H1 (cell line): ENCODE measurements at places on chromosomes 2 and 18. TPM values are rescaled to one million over a fixed set of nuclear protein-coding genes. Genes with fewer than 3 reads are reported as not detected.

SCN1A gene
- total RNA-seq, result 1.3 and 1.9 TPM in 2 replicates

ABCG8 gene
- not detected in 2 replicates for total RNA-seq

SERPINB4 gene
- 0.32 and 0.96 TPM in 2 replicates for total RNA-seq

FKBP7 gene
- total RNA-seq, result 4.8 and 7.0 TPM in 2 replicates

EPAS1 gene
- total RNA-seq, result 3.7 and 4.9 TPM in 2 replicates

ERMN gene
- not detected in 2 replicates for total RNA-seq

NR4A2 gene
- 1.4 and 1.7 TPM in 2 replicates for total RNA-seq

AP1S3 gene
- total RNA-seq, result 19.7 and 20.2 TPM in 2 replicates

- DNase-seq, result no peak
These were observed 58.5 kb upstream of the MGAT5 start for GRCh38 chr2:134195341-134195740.

GRCh38 chr18:25503567-25504081 lies 151.7 kb upstream of the ZNF521 start:
- peak; percentile 9 for DNase-seq

GRCh38 chr2:102795641-102796040 lies 33.8 kb downstream of the TMEM182 start:
- no peak for DNase-seq

DNA sequence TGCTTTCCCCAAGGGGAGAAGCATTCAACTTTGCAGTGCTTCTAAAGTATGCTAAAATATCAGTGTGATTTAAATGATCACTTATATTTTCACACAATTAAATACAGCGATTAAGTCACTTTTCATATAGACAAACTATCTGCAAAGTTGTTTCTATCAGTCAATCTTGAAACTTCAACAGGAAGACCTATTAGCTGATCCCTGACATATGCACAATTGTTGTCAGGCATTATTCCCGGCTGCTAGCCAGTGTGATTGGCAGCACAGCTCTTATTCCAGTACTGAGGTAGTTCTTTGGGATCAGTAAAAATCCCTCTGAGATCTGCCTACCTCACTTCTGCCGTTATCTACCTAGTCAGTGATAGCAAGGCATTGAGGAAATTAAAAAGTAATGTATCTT lies 629.5 kb downstream of the NR4A2 start:
- DNase-seq, result no peak

- DNase-seq, result no peak
These were observed 10.3 kb downstream of the TEX44 start for GRCh38 chr2:231602859-231603467.

DNA sequence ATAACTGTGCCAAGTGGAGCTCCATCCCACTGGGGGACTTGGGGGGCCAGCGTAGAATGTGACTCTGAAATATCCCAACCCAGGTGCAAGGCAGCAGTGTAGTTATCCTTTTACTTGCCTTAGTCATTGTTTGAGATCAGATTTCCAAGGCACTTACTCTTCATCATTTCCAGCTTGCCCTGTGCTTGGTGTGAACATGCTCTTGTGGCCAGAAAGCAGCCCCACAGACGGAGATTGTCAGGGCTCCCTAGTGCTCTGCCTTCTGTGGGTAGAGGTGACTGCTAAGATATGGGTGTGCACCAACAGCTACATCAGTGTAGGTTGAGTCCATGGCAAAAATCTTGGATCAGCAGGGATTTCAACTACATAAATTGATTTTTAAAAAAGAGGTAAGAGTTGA lies 2010.0 kb upstream of the PIK3C3 start:
- no peak for DNase-seq

DNA sequence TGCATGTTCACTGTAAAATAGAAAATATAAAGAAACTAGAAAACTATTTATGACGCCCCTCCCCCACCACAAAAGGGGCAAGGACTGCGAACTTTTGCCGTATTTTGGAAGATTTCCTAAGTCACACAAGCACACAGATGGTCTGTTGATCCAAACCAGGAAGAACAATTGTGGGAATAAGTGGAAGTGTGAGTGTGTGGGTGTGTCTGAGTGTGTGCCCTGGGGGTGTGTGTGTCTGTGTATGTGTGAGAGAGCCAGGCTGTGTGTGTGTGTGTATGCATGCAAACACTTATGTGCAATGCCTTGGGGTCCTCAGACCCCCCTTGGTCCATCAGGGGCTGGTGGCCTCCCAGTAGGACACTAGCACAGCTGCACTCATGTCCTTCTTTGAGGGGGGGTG lies 43.1 kb downstream of the HPCAL1 start:
- no peak for DNase-seq

DNA sequence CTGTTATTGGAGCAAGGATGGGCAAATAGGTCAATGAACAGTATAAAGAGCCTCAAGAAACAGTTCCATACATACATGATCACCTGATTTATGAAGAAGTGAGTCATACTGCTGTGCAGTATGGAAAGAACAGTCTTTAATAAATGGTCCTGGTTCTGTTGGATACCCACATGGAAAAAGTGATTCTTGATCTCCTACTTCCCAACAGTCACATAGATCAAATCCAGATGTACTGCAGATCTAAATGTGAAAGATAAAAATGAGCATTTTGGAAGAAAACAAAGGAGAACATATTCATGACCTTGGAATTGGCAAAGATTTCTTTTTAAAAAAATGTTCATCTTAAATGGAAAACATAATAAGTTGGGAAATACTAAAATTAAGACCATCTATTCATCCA lies 75.8 kb downstream of the CCDC148 start:
- no peak for DNase-seq

DNA sequence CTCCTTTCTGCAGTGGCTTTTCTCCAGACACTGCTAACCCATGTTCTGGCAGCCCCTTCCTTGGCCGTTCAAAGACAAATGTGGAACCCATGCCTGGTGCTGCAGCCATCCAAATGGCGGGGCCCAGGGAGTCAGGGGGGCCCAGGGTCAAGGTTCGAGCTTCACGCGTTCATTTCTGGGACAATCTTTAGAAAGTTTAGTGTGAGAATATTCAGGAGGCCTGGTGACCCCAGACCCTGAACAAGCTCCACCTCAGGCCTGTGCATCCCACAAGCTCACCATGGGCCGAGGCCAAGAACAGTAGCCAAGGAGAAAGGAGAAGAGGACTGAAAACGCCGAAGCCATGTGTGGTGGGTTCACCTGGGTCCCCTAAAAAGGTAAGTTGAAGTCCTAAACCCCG lies 54.4 kb downstream of the ANKMY1 start:
- DNase-seq, result no peak

- no peak for DNase-seq
These were observed 7.1 kb upstream of the ZBTB14 start for GRCh38 chr18:5302606-5303005.

DNA sequence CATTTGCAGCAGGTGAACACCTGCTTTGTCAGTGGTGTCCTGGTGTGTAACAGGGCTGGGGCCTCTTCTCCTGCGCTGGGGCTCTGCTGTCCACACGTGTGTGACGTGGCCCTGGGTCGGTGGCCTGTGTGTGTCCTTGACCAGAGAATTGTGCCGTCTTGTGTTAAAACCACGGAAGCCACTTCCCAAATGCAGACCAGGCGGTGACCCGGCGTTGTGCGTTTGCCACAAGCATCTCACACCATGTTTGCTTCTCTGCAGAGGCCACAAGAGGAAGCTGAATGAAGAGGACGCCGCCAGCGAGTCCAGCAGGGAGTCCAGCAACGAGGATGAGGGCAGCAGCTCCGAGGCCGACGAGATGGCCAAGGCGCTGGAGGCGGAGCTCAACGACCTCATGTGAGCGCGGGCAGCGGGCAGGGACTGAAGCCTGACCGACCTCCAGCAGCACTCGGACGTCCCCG lies 44.3 kb upstream of the KCNG2 start:
- DNase-seq, result no peak

- no peak for DNase-seq
These were observed 37.3 kb downstream of the DARS1 start for GRCh38 chr2:135948141-135948540.

GRCh38 chr2:240440704-240441320 lies 5.3 kb downstream of the GPC1 start:
- peak; percentile 42 for DNase-seq

DNA sequence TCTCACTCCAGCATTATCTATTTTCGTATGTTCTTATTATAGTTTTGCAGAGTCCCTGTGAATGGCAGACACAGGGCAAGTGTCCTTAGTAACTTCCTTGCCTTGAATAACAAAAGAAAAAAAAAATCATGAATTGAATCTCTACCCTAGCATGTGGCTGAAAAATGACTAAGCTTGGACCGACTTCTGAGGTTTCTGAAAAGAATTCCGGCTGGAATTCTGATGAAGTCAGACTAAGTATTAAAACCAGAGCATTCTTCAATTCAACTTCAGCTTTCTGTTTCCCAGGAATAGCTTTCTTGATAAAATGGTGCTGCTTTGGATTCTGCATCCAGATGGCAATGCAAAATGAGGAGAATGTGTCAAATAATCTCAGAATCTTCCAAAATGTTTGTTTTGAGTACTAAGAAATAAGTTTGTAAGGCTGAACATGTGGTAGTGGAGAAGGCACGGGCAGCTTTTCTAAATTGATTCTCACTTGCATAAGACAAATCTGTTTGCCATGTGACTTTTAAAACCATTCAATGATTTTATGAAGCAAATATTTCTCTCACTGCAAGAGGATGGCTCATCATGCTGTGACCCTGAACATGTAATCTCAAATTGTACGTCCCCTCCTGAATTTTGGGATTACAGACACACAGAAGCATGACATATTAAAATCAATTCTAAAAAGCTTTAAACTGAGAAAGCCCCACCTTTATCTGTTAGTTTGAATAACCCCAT lies 1462.8 kb upstream of the LRRTM1 start:
- no peak for DNase-seq

- DNase-seq, result no peak
These were observed 70.3 kb upstream of the CWC22 start for GRCh38 chr2:180077295-180077906.

DNA sequence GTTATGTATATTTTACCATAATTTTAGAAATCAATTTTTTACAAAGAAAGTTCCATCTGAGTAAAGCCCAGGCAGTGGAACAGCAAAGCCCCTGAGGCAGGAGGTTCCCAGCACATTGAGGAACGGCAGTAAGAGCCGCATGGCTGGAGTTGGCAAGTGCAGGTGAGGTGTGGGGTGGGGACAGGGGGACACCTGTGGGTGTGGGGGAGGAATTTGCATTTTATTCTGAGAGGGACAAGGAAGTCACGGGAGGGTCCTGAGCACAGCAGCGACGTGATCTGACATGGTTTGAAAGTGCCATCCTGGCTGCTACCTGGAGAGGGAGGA lies 16.1 kb upstream of the ADI1 start:
- DNase-seq, result no peak

- peak; percentile 58 for DNase-seq
These were observed 48.5 kb downstream of the SERPINB7 start for GRCh38 chr18:63823516-63824219.
